ENCODE measurements at places on chromosomes 4 and X.
A peak's percentile ranks its signal among the peaks of the same experiment; 100 is the strongest.

DNA sequence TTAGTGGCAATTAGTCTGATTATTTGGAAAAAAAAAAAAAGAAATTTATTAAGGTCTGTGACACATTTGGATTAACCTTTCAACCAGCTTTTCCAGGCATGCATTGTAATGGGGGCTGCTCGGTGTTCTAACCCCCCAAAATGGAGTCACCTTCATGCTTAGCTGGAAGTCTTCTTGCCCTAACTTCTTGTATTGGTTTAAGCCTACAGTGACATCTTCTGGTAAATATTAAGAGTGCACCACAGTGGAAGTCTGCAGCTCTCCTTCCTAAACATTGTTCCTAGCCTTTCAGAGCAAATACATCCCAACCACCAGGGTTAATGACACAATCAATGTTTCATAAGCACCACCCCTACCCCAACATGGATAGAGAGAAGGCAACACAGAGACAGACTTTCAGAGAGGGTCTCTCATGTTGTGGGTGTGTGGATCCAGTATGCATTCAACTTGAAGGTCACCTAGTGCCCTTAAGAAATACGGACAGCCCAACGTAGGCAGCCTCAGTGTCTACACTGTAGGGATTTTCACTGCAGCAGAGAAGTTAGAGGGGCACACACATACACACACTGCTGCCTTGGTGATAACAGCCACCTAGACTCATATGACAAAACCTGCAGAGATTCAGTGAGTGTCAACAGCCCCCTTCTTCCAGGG, 142.9 kb upstream of the MBNL3 start:
- peak; percentile 40 for DNase-seq

DNA sequence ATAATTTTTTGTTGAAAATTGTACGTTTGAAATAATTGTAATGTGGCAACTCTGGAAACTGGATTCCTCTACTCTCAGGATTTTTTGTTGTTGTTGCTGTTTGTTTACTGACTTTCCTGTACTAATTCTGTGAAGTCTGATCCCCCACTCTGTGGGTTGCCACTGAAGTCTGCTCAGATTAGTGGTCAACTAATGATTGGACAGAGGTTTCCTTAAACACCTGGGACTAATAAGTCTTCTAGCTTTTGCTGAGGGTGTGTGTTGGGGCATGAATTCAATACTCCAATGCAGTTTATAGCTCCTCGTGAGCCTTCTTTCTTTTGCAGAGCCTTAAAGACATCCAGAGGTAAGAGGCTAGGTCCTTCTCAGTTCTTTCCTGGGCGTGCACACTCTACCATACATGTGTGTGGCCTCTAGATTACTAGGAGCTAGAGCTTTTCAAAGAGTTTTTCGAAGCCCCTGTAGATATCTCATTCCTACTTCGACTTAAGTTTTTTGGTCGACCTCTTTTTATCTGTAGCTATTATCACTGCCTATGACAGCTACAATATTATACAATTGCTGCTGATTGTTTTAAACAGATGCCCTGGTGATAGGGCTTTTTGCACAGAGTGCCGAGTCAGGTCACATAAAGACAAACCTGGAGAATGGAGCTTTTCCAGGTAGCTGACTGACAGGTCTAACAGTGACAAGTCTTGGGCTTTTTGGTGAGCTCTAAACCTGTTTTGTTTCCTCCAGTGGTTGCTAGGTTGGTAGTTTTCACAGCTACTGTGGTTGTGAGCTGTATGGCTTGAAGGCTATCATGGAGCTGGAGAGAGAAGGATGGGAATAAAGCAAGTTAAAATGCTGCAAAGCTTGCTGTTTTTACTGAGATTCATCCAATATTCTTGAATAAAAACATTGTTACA, 34.0 kb downstream of the BMP2K start:
- no peak for DNase-seq

DNA sequence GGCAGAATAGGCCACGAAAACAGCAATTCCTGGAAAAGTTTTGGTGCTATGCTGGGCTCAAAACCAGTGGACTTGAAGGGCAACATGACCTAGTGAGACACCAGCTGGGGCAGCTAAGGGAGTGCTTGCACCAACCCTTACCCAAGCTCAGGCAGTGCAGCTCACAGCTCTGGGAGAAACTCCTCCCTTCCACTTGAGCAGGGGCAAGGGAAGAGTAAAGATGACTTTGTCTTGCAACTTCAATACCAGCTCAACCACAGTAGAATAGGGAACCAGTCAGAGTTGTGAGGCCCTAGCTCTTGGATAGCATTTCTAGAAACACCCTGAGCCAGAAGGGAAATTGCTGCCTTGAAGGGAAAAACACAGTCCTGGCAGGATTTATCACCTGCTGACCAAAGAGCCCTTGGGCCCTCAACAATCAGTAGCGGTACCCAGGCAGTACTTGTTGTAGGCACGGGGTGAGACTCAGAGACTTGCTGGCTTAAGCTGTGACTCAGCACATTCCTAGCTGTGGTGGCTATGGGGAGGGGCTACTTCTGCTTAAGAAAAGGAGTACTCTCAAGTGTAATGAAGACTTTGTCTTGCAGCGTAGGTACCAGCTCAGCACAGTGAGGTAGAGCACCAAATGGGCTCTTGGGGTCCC, 19.7 kb upstream of the ABCG2 start:
- peak; percentile 77 for DNase-seq

GRCh38 chr4:6955261-6955911, 45.8 kb downstream of the TBC1D14 start:
- DNase-seq = no peak

- DNase-seq = no peak
Measured at GRCh38 chr4:189912170-189912569, 28.5 kb upstream of the FRG1 start.

GRCh38 chrX:149021159-149021558, 483.9 kb downstream of the IDS start:
- no peak for DNase-seq
